ENCODE measurements at places on chromosomes 16 and 17.

GRCh38 chr16:20881503-20881878 lies 18.7 kb downstream of the DCUN1D3 start:
- no peak for DNase-seq

GRCh38 chr17:2013994-2014317 lies 11.2 kb downstream of the RTN4RL1 start:
- DNase-seq: no peak

- no peak for DNase-seq
These were observed 4.2 kb downstream of the MATCAP1 start for GRCh38 chr16:67179421-67180080.

DNA sequence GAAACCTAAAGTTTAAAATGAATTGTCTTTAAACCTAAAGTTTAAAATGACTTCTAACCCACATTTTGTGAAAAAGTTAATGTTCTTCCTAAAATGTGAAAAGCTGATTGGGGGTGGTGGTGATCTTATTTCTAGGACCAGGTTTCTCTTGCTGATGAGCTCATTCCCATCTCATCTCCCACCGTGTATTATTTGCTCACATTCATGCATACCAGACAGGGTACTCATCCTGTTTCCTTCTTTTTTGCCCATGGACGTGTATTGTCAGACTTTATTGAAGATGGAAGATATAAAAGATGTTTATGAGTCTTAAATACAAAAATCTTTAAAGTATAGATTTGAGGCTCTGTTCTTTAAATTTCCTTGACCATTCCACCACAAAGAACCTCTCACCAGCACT lies 70.1 kb upstream of the MPHOSPH6 start:
- DNase-seq: no peak

DNA sequence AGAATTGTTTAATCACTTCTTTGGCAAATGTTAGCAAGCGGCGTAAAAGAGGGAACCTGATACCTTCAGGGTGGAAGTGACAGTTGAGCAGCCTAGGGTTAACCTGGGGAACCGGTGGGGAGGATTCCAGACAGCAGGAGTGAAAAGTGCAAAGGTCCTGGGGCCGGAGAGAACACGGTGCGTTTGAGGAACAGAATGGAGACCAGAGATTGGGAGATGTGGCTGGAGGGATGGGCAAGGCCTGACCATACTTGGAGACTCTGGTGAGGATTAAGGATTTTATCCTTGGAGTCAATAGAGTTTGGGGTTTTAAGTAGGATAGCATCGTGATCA lies 2.3 kb upstream of the ZNF500 start:
- DNase-seq: no peak

- no peak for DNase-seq
These were observed 214.1 kb upstream of the GOT2 start for GRCh38 chr16:58948244-58948643.

DNA sequence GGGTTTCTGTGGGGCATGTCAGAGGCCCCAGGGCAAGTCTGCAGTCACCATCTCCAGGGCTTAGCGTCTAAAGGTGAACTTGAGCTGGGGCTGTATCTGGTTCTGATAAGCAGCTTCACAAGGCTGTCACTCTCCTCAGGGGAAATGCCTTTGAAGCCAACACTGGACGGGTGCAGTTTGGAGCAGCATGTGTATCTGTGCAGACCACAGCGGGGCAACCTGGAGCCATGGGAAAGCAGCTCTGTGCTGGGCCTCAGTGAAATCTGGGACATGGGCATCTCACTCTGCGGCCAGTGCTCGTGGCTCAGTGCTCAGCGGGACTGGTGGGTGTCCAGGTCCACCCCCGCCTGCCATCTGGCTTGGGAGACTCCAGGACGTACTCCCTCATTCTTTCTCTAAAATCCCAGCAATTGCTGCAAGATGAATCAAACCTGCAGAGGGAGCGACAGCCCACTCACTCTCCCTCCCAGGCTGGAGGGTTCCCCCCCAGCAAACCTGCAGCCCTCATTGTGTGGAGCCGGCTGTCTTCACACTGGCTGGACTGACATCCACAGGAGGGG lies 63.5 kb downstream of the PRMT7 start:
- peak; percentile 66 for DNase-seq

DNA sequence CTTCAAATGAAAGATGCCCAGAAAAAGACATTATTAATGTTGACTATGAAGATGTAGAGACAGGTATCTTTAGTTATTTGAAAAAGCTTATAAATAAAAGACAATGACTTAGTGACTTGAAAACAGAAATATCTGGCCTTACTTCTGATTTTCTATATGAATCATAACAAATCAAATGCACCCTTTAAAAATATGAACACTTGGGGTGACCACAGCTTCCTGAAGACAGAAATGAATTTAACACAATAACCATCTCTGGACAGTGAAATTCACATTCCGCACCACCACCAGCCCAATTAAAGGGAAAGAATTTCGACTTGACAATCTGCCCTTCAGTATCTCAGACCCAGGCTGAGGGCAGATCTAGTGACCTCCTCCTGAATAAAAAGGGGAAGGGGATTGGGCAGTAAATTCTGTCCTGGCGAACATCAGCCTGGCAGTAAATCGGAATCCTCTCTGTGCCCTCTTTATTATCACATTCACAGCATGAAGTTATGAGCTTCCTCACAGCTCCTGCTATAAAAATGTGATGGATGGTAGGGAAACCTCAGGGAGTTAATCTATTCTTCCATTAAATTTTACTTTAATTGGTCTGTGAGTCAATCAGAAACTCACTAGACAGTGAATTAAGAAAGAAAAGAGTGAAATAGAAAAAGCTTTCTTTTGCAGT lies 131.5 kb downstream of the SNX11 start:
- DNase-seq: no peak

GRCh38 chr16:47359478-47359877 lies 101.4 kb downstream of the ITFG1 start:
- DNase-seq: no peak

DNA sequence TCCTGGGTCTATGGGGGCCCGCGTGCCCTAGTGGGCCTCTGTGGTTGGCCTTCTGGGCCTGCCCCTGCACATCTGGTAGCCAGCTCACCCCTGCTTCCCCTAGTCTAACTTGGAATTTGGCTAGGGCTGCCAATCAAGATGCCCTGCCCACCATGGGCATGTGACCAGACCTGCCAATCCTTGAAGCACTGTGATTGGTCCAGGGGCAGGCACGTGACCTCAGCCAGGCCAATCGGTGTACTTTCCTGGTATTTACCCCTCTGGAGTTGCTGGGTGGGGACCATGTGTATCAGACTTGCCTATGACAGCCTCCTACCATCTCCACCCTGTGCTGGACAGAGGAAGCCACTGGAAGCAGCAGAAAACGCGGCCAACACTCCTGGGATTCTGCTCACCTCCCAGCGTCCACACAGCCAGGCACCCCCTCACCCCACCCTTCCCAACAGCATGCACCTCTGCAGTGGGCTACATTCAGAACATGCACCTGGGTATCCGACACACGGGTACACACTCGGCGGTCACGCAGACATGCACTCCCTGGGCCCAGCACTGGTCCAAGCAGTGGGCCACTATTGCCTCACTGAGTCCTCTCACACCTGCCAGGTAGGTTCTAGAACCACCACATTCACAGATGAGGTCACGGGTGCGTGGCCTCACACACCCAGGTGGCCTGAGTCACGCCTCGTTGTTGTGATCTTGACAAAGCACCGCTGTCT lies 96.9 kb downstream of the RBFOX3 start:
- DNase-seq: no peak

DNA sequence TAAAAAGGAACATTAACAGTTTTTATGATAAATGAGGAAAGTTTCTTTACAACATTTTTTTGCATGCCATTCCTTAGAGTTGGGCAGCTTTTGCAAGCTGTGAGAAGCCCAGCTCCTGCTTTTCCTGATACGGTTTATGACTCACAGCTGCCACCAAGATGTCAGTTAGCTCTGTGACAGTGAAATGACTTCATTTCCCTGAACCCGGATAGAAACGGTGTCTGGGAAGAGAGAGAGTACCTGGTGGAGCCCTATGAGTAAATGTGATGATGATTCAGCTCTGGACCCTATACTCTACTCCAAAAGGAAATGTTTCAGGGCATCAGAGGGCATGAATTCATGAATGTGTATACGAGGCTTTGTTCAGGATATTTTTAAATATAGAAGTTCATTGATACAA lies 366.3 kb upstream of the HSBP1 start:
- DNase-seq: no peak

DNA sequence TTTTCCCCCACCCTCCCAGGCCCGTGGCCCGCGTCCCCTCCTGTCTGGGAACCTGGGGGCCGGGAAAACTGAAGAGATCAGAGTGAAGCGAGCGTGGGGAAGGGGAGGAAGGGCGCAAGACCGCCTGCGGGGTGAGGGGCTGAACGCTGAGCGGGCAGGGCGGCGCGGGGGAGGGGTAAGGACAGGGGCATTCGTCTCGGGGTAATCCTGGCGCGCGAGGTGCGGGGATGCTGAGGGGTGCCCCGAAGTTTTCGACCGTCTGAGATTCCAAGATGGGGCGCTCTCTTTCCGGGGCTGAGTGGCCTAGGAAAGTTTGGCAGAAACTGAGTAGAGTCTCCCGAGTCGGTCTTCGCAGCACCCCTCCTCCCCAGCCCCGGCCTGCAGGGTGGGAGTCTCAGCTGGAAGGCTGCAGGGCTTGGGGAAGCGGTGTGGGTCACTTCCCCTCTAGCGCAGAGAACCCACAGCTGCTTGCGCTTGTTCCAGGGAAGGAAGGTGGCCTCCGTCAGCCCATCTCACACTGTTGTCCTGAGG lies 555 bp downstream of the TTYH2 start:
- no peak for DNase-seq

GRCh38 chr17:50511058-50511457 lies 2.8 kb downstream of the MYCBPAP start:
- DNase-seq: no peak

GRCh38 chr16:88910284-88911135 lies 44.0 kb upstream of the PABPN1L start:
- DNase-seq: no peak

DNA sequence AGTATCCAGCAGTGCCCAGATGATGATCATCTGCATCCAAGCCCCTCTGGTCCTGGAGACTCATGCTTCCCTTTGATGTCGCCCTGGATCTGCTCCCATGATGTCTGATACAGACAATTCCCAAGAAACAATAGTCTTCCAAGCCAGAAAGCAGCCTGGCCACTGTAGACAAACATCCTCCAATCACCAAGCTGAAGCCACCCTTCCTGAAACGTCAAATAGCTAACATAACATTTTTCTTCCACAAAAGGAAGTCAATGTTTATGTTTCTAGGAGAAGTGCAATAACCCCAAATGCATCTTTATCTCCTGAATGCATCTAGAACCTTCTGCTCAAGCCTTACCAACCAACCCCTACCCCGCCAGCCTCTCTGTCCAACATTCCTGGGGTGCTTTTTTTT lies 1.2 kb upstream of the DPEP2 start:
- DNase-seq: no peak

GRCh38 chr16:3553138-3553923 lies 23.9 kb downstream of the NLRC3 start:
- DNase-seq: no peak

DNA sequence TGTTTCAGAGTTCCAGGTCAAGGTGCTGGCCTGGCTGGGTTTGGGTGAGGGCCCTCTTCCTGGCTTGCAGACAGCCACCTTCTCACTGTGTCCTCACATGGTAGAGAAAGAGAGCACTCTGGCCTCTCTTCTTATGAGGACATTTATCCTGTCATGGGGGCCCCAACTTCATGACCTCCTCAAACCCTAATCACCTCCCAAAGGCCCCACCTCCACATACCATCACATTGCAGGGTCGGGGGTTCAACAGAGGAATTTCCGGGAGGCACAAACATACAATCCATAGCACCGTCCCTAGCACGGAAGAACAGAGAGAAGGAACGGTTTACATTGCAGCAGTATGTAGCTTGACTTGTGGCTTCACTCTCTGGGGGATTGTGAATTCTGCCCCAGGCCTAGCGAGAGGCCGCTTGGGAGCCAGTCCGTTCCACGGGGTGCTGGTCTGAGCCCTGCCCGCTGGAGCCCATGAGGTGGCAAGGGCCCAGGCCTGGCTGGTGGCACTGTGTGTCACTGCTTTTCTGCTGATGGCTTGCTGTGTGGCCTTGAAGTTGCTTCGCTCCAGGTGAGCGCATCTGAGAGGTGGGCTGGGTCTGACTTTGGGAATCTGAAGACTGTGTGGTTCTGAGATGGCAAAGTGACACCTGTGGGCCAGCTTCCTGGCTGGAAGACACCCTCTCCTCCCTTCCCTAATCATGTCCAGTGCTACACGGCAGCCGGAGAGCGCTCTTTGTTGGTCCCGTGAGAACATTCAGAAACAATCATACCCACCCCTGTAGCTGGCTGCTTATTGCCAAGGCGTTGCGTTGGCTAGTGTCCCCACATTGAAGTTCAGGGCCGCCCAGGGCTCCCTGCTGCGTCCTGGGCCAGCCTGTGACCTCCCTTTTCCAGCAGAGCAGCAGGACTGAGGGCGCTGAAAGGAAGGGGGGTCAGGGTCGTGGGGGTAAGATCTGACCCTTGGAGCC lies 98.3 kb downstream of the CMIP start:
- no peak for DNase-seq

DNA sequence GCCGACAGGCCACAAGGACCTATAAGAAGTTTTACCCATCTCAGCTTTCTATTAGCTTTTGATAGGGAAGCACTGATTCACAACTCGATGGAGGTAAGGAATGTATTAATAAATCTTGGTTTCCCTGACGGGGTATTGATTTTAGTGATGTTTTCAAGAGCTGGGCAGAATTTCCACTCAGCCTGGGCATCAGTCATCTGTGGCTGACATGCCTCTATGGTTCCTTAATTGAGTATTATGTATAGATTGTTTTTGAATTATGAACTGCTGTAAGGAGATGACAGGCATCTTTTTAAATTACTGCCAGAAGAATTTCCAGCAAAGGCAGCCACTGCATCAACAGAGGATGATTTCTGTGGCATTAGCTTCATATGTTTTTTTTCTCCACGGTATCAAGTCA lies 128.6 kb downstream of the CPPED1 start:
- no peak for DNase-seq

DNA sequence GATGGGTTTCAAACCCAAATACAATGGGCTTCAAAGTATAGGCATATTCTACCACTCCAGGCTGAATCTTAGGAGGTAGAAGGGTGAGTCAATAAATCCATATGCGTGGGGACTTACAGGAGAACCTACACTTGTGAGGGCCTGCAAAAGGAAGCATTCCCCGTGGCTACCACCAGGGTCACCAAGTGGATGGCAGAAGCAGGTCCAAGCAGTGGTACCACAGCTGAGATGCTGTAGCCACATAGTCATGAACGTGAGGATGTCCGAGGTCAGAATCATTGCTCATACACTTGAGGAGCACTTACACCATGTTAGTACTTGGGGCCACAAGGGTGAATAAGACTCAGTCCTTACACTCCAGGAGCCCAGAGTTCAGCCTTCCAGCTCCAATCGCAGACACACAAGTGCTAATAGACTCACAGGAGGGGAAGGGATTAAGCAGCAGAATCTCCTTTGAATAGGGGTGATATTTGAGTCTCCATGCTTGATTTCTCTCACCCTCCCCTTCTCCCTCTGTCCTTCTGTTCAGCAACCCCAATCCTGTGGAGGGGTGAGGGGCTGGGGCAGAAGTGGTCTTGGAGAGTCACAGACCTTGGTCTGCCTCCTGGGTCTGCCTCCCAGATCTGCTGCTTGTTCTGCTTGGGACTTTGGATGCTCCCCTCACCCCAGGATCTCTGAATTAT lies 42.5 kb upstream of the ASIC2 start:
- no peak for DNase-seq

Measured in cerebellar nuclear complex (tissue), 1 donor.